Astrocyte of the spinal cord (primary cell): ENCODE measurements at places on chromosomes 2 and 18.

DNA sequence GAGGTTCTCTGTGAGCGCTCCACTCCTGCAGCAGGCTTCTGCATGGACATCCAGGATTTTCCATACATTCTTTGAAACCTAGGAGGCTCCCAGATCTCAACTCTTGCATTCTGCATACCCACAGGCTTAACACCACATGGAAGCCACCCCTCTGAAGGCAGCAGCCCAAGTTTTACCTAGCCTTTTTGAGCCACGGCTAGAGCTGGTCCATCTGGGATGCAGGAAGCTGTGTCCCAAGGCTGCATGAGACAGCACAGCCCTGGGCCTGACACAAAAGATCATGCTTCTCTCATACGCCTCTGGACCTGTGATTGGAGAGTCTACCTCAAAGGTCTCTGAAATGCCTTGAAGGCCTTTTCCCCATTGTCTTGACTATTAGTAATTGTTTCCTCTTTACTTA is 53.6 kb upstream of the RPRM start:
- no peak for DNase-seq

DNA sequence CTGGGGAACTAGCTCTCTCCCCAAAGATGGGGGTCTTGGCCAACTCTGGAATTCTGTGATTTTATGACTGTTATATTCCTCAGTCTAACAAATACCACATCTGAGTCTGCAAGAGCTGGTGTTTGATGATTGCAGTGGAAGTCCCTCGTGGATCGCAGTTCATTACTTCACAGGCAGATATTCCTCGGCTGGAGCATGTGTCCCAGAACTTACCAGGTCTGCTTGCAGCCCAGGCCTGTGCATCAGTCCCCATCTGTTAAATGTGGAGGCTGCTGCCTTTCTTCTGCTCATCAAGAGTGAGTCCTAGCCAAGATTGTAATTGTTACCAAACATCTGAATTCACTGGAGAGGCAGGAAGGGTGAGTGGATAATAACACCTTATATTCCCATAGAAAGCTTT is 55.5 kb downstream of the PRKCE start:
- DNase-seq: no peak

GRCh38 chr2:84201158-84201557 is 257.9 kb downstream of the SUCLG1 start:
- DNase-seq: no peak

DNA sequence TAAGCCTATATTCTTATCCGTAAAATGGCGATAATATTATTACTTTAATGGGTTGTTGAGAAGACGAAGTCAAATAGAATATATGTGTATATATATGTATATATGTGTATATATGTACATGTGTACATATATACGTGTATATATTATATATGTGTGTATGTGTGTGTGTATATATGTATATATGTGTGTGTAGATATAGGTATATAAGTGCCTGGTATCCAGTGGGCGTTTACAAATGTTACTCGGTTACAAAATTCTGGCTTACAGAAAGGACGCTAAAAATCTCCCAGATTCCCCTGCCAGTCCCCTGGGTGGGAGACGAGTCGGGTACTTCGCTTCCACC is 295 bp upstream of the MTX2 start:
- no peak for DNase-seq

GRCh38 chr2:191217580-191217979 is 27.6 kb upstream of the MYO1B start:
- peak; percentile 62 for DNase-seq

- peak; percentile 39 for DNase-seq
These were observed 533 bp downstream of the CXCR4 start for GRCh38 chr2:136117391-136117841.

GRCh38 chr18:73879766-73880165 is 267.9 kb downstream of the FBXO15 start:
- peak; percentile 66 for DNase-seq

GRCh38 chr2:97645112-97645694 is 659 bp upstream of the COX5B start:
- peak; percentile 20 for DNase-seq

GRCh38 chr2:119179202-119179601 is 20.7 kb upstream of the C1QL2 start:
- no peak for DNase-seq

DNA sequence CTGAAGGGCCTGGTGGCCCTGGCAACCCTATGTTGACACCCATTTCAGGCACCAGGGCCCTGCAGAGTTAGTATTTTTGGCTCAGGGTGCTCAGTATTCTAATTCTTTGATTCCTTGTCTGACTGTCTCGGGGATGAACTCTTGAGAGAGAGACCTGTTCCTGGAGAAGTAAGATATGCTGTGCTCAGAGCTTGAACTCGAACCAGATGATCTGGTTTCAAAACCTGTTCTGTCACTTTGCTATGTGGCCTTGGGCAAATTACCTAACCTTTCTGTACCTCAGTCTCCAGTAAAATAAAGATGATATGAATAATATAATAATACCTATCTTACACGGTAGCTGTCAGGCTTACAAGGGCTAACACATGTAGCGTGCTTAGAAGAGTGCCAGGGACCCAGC is 294.2 kb downstream of the DYSF start:
- DNase-seq: no peak

DNA sequence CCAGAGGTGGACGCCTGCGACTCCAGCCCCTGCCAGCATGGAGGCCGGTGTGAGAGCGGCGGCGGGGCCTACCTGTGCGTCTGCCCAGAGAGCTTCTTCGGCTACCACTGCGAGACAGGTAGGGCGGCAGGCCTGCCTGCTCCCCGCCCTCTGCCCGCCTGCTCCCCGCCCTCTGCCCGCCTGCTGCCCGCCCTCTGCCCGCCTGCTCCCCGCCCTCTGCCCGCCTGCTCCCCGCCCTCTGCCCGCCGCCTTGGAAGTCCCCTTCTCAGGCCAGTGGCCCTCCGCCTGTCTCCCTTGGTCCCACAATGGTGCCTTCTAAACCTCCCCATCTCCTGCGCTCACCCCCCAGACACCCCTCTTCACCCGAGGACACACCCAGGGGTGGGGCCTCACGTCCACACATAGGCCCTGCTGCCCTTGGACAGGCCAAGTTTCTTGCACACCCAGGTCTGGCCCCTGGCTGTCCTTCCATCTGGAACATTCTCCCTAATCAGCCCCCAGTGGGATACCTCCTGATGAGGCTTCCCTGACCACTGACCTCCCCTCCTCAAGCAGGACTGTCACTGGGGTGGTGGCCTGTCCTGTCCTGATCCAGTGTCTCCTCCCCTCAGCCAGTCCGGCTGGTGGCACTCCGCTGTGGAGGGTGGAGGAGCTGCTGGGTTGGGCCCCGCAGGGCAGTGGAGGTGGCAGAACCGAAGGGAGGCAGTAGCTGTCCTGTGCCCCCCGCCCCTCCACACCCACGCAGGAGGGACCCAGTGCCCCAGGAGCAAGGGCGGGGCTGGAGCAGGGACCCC is 37.9 kb downstream of the MTERF4 start:
- DNase-seq: no peak

DNA sequence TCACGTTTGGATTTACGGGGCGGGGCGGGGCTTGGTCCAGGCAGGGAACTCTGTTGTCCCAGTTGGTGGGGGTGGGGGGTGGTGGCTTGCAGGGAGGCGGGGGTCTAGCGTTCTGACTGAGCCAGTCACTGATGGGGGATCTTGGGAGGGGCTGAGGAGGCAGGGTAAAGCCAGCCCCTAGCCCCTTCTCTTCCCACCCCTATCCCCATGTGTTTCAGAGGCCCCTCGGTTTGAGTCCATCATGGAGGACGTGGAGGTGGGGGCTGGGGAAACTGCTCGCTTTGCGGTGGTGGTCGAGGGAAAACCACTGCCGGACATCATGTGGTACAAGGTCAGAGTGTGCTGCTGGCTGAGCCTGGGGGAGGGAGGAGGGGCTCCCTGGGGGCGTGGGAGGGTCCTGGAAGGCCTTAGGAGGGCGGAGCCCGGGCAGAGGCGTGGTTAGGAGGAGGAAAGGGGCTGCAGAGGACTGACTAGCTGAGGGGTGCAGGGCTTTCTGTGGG is 22.0 kb upstream of the GMPPA start:
- no peak for DNase-seq

DNA sequence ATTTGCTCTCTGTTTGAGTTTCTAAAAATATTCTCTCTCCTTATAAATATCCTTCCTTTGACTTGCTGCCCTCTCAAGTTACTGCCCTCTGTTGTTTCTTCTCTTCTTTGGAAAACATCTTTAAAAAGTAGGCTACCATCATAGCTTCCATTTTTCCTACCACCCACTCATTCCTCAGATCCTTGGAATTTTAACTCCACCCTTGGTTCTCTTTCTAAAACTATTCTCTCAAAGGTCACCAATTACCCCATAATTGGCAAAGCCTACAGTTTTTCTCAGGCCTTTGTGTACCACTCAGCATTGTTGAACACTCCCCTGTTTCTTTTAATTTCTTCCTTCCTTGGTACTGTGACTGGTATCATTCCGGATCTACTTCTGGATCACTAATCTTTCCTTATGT is 43.0 kb upstream of the ITGAV start:
- DNase-seq: no peak

DNA sequence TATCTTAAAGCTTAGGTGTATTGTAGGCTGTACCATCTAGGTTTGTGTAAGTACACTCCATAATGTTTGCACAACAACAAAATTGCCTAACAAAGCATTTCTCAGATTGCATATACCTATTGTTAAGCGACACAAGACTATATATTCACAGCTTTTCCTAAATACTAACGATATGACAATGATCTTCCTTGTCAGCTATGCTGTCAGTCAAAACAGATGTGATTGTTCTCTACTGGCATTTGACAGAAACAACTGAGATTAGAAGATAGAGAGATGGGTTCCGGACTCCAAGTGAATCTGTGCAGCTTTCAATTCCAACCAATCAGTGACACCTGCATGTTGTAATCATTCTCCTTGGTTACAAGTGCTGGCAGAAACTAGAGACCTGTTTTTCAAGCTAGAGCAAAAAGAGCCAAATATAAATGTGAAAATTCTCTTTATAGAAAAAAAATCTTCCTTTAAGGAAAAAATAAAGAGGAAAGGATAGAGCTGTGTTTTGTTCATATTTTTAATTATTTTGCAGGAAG is 1232.3 kb upstream of the SLC39A10 start:
- DNase-seq: no peak

- peak; percentile 65 for DNase-seq
These were observed 229.5 kb upstream of the ZC3H15 start for GRCh38 chr2:186256540-186256939.

GRCh38 chr2:222306393-222307142 is 7.8 kb upstream of the PAX3 start:
- DNase-seq: no peak

DNA sequence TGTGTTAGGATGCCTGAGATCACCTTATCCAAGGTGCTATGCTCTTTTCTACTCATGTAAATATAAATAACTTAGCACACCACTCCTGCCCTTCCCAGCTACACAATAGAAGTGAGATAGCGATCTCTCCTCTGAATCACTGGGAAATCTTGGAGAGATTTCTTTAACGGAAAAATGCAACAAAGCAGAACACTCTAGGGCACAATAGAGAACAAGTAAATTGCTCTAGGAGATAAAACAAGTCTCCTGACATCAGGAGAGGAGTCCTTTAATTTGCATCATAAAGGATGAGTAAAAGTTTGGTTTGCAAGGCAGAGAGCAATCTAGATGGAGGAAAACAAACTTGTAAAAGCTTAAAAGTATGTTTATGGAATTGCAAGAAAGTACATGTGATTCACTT is 224.1 kb downstream of the PAX3 start:
- DNase-seq: no peak

DNA sequence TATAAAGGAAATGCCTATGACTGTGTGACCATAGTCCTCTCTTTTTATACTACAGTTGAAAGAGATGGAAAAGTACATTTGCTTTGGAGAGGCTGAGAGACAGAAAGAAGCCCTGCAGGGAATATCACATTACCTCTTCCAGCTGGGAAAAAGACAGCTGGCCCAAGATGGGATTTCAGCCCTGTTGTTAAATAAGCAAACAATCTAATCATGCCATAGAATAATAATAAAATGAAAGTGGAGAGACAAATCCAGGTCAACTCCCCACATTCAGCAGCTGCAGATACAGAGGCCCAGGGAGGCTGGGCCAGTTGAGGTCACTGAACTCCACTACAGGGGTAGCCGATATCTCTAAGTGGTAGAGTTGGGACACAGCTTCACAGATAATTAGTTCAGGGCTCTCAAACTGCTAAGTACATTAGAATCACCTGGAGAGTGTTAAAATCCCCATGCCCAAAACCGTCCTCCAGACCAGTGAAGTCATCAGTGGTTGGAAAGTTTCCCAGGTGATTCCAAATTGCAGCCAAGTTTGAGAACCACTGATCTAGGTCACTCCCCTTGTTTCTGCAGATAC is 81.9 kb downstream of the MOGAT1 start:
- DNase-seq: peak; percentile 86

DNA sequence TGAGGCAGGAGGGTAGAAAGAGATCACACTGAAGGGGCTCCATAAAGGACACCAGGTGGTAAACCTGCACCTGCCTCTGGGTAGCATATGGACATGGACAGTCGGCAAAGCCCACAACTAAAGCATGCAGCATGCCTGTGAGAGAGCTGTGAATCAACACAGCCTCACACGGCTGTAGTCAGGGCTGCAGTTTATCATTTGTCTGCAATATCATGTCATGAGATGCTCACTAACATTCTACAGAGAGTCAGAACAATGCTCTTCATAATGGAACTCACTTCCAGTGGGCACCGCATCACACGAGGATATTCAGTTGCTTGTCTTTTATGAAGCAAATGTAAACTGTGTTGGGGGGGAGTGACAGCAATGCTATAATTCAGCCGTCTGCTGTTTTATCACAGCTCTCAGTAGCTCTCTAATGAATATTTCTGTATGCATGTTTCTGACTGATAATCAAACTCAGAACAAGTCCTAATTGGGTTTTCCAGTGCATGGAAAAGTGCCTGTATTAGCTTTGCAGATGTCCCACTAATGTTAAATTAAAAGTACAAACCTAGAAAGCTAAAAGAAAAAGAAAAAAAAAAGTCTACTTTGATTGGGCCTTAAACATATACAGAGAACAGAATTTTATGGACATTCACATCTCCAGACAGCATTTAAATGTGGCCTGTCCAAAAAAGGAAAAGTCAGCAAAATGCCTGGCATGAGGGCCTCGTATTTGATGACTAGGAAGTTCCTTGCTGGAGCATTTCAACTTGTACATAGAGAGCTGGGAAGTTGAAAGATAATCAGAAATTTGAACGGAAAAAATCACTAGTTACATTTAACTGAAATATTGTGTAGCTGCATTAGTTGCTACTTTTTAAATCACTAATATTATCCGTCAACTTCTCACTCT is 406.1 kb upstream of the SOX11 start:
- no peak for DNase-seq

DNA sequence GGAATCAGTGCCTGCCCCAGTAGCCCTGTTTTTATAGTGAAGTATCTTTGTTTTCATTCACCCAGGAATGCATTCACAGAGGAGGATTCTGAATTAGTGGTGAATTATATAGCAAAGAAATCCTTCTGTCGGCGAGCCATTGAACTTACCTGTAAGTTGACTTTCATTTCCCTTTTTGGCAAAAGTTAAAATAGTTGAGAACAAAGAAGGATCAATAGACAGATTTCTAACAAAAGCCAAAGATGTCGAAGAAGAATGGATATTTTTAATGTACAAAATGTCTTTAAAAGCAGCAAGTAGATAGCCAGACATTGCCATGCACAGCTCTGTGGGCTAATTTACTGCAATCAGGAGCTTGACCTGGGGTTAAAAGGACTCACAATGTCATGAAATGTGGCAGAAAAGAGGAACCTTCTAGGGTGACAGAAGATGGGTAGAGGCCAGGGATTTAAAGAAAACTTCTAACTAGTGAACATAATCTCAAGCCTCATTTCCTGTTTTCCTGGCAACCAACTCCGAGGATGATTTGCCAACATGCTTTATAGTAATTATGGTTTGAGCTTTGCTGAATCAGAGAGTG is 53.8 kb upstream of the TMEM87B start:
- peak; percentile 22 for DNase-seq
